Posterior vena cava (tissue), 2 donors: ENCODE measurements at places on chromosomes 13 and 19.

- no peak for DNase-seq
Observed at GRCh38 chr13:34164582-34164981, 346.6 kb downstream of the RFC3 start.

DNA sequence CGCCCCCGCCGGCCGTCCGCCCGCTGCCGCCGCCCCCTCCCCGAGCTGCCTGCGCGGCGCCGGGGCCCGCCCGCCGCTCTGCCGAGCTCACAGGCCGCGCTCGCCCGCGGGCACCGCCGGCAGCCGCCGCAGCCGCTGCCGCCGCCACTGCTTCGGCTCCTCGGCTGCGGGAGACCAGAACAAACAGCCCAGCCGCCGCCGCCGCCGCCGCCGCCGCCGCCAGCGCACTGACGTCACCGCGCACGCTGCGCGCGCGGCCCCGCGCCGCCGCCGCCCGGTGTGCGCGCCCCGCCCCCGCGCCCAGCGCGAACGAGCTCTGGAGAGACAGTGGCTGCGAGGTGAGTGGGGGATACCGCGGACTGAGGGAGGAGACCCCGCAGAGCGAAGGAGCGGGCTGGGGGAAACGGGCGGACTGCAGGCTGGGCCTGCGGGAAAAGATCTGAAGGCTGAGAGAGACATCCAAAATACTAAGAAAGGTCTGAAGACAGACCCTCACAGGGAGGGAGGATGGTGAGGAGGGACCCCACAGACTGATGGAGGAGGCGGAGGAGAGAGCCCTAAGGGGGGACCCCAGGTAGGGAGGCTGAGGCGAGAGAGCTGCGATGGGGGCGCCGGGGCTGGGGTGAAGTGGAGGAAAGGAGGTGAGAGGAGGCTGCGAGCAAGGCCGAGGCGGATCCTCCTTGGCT lies at the start of gene BRD4:
TSS of gene BRD4 (minus strand) at position 229 of the 686 bp plus-strand sequence. CDS start 59,440 bp downstream, outside the sequence.
- DNase-seq = peak; percentile 91

GRCh38 chr19:45448887-45449299 lies 18.9 kb upstream of the FOSB start:
- no peak for DNase-seq

GRCh38 chr19:31334101-31334848 lies 15.0 kb downstream of the TSHZ3 start:
- DNase-seq = no peak

DNA sequence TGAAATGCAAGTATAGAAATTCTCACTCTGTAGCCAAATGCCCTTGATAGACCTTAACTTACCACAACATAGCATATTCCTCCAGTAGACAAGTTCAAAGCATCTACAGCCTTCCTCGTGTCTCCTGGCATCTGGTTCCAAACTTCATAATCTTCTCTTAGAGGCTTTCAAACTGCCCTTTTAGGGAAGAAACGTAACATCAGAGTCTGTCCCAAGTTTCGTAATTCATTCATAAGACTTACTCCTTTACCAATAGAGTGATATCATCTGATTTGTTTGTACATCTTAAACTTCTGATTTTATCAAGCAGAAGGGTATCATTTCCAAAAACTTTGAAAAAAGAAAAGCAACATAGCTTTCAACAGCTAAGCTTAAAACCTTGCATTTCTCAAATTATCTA lies 137.4 kb downstream of the SPRY2 start:
- no peak for DNase-seq

GRCh38 chr19:7699003-7699402 lies 2.9 kb downstream of the FCER2 start:
- no peak for DNase-seq

- no peak for DNase-seq
Observed at GRCh38 chr13:76619631-76620030, 266.6 kb downstream of the KCTD12 start.

- no peak for DNase-seq
Observed at GRCh38 chr13:91312324-91312723, 35.2 kb upstream of the MIR17HG start.

DNA sequence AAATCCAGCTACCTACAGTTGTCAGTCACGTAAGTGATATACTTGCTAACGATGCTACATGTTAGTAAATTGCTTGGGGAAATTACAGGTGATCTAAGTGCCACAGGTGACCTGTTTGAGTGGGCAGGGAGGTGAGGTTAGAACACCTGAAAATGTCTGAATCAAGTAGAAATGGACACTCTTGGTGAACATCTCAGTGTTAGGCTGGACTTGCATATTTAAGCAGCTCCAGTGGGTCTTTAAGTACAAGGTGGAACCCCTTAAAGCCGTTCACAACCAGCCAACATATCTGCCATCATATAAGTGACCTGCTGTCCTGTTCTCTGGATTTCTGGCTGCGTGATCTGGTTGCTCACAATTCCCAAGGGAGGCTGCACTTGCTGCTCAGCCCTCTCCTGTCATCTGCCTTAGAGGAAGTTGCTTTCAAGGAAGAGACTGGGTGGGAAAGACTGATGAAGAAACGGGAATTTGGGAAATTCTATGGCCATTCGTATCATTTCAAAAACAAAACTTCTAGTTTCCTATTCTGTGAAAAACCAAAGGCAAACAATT lies 244.0 kb downstream of the DCLK1 start:
- no peak for DNase-seq

DNA sequence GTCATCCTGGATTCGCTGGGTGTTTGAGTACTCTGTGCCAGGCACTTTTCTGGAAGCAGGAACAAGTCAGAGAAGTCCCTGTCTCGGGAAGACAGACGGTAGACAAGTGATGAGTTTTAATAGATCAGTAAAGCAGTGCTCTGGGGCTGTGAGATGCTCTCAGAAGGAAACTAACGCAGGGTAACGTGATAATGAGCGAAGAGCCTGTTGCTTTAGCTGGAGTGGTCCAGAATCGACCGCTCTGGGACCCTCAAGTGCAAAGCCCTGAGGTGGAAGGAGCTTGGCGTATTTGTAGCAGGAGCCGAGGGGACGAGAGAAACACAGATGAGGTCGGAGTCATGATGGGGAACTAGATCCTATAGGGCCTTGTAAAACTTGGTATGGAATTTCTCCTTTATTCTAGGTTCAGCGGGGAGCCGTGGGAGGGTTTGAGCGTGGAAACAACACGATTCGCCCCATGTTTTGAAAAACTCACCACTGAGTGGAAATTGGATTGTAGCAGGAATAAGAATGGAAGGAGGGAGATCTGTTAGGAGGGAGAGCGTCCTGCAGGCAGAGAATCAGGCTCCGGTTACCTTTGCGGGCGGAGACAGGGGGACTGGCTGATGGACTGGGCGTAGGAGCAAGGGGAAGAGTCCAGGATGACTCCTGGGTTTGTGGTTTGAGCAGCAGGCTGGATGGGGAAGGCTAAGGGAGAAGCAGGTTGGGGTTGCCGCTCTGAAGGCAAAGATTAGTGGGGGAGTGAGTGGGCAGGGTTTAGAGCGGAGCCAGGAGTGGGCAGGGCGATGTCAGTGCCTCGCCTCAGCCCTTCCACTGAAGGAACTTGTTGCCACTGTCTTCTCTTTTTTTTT lies 763 bp downstream of the POLD1 start:
- DNase-seq = no peak

DNA sequence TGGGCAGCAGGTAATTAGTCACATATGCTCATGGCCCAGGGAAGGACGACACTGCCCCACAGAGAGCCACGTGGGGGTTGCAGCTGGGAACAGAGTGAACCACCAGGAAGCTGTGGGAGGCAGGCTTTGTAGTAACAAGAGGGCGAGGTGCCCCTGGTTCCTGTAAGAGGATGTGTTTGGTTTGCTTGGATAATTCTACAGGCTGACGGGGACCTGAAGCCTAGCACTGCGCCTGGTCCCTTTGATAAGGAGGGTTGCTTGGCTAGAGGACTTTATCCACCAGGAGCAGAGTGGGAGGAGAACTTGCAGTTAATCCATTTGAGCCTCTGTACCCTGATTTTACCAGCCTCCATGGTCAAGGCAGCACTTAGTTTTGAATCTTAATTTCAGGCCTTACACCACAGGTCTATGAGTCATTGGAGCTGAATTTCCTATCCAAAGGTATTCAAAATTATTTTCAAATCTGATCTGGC lies 67.4 kb upstream of the CLDN10 start:
- DNase-seq = no peak

DNA sequence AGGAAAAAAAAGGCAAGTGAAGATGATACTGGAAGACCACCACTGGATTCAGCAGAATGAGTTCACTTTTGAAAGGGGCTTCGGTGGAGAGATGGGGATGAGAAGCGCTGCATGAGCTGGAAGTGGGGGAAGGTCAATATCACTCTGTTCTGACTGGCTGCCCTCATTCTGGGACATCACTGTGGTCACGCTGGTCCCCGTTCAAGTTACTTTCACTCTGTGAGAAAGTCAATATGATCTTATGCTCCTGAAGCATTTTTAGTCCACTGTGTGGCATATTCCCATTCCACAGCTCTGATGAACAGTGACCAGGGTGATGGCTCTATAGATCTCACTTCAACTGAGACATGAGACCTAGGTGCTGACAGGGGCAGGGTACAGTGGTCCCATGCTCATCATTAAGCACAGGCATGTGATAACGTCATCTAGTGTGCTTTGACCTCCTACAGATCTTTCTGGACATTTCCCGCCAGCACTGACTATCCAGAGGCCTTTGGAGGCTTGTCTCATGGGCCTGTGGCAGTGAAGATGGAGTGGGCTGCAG lies 40.2 kb upstream of the GPR183 start:
- DNase-seq = no peak

DNA sequence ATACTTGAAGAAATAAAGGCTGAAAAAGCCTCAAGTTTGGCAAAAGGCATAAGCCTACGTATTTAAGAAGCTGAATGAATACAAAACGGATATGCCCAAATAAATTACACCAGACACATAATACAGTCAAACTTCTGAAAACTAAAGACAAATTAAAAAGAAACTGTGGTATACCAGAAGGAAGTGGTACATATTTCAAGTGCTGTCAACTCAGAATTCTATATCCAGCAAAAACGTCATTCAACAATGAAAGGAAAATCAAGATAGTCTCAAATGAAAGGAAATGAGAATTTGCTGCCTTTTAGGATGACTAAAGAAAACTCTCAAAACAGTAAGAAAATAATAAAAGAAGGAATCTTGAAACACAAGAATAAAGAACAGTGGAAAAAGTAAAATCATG lies 69.5 kb downstream of the POLR1D start:
- no peak for DNase-seq

GRCh38 chr13:83423381-83423780 lies 458.9 kb downstream of the SLITRK1 start:
- no peak for DNase-seq
